ENCODE measurements at places on chromosomes 5 and 9. TPM values are rescaled to one million over a fixed set of nuclear protein-coding genes. Genes with fewer than 3 reads are reported as not detected.

DNA sequence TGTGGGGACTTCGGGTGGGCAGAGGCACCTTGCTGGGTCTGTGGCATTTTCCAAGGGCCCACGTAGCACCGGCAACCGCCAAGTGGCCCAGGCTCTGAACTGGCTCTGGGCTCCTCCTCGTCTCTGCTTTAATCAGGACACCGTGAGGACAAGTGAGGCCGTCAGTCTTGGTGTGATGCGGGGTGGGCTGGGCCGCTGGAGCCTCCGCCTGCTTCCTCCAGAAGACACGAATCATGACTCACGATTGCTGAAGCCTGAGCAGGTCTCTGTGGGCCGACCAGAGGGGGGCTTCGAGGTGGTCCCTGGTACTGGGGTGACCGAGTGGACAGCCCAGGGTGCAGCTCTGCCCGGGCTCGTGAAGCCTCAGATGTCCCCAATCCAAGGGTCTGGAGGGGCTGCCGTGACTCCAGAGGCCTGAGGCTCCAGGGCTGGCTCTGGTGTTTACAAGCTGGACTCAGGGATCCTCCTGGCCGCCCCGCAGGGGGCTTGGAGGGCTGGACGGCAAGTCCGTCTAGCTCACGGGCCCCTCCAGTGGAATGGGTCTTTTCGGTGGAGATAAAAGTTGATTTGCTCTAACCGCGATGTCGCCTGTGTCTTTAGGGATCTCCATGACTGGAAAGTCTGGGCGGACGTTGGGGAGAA, 5.8 kb downstream of the DPP7 start:
- DNase-seq = no peak

Gene KIF24
- 1.2 TPM for total RNA-seq

Gene CAVIN4
- total RNA-seq = 3.6 TPM

DNA sequence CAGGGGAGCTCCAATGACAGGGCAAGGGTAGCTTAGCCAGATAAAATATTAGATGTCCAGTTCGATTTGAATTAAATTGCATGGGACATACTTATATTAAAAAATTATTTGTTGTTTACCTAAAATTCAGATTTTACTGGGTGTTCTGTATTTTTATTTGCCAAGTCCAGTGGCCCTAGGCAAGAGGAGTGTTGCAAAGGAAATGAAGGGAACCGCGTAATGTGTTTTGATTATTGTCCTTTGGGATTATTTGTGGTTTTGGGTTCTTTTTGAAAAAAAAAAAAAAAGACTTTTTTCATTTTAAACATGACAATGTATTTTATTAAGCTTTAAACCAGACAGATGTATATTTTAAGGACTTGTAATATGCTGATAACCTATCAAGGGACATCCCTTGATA, 179.3 kb downstream of the C9orf152 start:
- DNase-seq = no peak

DNA sequence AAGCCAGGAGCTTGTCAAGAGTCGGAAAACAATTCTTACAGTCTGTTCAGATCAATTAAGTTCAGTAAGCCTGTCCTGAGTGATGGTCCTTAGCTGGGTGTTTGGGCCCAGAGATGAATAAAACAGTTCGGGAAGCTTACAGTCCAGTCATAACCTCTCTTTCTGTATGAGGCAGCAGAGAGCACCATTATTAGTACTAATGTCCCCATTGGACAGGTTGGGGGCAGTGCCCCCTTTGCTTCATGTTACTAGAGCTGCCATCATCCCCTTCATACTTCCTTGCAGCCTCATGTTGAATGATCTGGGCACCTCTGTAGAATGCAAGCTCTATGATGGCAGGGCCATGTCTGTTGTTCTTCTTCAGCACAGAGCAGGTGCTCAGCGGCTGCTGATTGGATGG, 9.8 kb downstream of the DOCK2 start:
- no peak for DNase-seq

GRCh38 chr5:108753877-108754276, 6.2 kb downstream of the FER start:
- no peak for DNase-seq

Gene TAF1L
- total RNA-seq = not detected

- DNase-seq = no peak
Measured at GRCh38 chr9:122076117-122076516, 17.0 kb downstream of the TTLL11 start.

DNA sequence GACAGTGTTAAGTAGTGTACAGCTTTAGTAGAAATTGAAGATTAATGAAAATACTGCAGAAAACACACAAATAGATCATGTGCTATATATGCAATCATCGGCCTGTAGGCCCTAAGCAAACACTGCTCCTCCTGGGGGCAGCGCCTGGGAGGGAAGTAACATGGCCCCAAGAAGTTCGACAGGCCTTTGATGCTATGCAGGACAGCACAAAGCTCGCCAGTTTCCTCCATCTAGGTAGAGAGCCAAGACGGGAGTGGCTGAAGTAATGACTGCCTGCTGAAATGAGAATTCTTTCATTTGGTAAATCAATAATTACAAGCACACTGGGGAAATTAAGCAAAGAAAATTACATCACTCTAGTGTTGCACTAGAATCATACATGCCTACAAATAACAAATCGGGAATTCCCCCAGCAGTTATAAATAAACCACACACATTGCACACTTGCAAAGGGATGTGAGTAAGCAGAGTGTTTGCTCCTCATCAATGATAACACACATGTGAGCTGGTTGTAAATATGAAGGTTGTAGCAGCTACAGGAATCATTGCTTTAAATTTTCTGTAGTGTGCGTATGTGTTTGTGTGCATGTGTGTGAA, 219.9 kb upstream of the NFIL3 start:
- DNase-seq = no peak

Gene AGXT2
- not detected for total RNA-seq

Gene SAPCD2
- 5.3 TPM for total RNA-seq

DNA sequence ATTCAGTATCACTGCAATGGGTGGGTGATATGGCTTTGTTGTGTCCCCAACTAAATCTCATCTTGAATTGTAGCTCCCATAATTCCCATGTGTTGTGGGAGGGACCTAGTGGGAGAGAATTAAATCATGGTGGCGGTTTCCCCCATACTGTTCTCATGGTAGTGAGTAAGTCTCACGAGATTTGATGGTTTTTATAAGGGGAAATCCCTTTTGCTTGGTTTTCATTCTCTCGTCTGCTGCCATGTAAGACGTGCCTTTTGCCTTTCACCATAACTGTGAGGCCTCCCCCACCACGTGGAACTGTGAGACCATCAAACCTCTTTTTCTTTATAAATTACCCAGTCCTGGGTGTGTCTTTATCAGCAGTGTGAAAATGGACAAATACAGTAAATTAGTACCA, 9.5 kb upstream of the NANS start:
- DNase-seq = no peak

Gene CKMT2
- total RNA-seq = not detected

All from kidney epithelial cell (primary cell).